ENCODE measurements at places on chromosomes 16 and 17.

DNA sequence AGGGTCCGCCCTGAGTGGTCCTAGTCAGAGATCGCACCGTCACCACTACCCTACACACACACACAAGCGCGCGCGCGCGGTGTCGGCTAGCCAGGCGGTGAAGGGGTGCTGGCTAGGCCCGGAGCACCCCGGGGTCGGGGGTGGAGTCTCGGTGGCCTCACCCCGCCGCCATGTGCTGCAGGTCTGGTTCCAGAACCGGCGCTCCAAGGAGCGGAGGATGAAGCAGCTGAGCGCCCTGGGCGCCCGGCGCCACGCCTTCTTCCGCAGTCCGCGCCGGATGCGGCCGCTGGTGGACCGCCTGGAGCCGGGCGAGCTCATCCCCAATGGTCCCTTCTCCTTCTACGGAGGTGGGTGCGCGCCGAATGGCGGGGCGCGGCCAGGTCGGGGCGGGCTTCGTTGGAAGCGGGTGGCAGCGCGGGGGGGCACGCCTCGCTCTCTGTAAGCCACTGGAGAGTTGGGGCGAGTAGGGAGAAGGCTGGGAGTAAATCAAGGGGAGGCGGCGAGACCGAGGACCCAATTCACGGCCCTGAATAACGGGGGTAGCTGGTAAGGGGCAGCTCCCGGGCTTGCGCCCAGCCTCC is 4.8 kb downstream of the LHX1 start:
- no peak for DNase-seq

- no peak for DNase-seq
These were observed 787 bp downstream of the ZFPM1 start for GRCh38 chr16:88453611-88454522.

GRCh38 chr17:33220036-33220435 is 73.1 kb downstream of the ASIC2 start:
- no peak for DNase-seq

DNA sequence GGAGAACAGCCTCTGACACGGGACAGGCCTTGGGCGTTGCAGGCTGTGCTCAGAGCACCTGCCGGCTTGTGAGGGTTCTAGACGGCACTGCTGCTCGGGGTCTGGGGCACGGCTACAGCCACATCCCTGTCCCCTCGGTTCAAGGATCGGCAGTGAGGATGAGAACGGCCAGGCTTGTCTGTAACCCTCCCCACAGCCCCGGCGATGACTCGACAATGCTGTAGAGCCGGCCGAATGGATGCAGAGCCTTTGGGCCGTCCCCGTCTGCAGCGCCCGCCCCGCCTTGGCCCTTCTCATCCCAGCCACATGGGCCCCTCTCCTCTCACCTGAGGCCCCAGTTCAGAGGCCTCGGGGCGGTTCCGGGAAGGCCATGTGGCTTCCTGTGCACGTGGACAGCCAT is 49.0 kb upstream of the METRNL start:
- no peak for DNase-seq

DNA sequence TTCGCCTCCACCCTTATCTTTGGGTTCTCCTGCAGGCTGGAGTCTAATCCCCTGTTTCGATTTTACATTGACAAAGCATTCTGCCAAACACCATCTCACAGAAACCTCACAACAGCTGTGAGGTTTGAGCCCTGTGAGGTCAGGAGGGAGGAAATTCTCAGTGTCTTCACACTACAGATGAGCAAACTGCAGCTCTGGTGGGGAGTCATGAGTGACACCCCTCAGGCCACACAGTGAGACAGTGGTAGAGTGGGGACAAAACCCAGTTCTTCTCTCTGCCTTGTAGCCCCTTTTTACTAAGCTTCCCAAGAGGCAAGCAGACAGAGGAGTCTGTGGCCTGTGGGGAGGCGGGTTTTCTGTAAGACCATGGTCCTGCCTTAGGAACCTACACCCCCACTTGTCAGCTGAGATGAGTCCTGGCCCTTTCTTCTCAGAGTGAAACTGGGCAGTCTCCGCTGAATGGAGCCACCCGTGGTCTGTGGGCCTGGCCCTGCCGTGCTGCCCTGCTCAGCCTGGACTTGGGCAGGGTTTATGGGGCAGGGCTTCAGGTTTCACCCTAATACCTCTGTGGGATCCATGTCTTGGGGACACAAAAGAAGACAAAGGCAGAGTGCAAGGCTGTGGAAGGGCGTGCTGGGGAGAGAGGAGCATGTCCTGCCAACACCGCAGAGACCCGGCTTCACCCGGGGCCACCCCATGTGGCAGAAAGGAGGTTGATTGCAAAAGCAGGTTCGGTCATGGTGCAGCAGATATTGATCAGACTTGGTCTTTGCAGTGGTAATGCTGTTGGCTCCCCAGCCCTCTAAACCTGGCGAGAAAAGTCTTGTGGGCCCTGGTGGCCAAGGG is 59.0 kb downstream of the ABR start:
- no peak for DNase-seq

DNA sequence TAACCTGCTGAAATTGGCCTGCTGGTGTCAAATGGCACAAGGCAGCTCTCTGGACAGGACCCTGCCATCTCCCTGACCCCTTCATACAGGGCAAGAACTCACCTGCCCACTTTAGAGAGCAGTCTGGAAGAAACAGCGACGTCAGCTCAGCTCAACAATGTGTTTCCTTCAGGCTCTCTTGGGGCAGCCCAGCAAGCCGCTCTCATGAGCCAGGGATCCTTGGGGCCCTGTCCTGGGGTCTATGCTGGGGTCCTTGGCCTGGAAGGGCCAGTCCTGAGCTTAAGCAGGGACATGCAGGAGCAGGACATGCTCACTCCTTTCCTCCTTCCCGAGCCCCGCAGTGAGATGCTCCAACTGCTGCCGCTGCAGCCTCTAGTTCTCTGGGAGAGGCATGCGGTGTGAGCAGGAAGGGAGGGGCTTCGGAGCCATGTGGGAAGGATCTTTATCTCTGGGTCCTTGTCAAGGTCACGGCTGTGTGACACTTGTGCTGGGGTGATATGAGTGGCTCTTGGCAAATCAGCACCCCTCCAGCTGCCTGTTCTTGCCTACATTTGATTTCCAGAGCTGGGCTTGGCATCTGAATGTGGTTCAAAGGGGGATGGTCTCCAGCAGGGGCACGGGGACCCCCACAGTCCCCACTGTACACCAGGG is 3.4 kb downstream of the C1QTNF1 start:
- DNase-seq: no peak

DNA sequence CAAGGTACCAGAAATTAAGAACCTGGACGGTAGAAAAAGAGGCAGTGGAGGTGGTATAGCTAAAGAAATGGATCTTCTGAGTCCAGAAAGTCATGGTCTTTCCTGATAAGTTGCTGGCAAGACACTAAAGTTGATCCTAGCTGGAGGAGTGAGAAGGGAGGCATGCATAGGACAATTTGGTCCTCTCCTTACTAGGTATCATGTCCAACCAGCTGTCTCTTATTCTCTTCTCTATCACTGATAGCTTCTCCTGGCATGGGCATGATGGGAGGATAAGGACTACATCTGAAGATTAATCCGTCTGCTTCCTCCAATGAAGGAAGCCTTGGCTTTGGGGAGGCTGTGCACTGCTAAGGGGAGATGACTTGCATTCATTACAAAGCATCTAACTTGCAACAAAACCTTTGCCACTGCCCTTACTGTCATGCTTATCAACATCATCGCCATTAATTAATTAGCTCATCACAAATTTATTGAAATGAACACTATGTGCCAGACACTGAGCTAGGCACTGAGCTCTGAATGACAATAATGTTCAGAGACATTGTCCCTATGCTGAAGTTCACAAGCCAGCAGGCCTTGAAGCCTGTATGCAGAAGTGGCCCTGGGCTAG is 3.1 kb upstream of the FAM117A start:
- no peak for DNase-seq

DNA sequence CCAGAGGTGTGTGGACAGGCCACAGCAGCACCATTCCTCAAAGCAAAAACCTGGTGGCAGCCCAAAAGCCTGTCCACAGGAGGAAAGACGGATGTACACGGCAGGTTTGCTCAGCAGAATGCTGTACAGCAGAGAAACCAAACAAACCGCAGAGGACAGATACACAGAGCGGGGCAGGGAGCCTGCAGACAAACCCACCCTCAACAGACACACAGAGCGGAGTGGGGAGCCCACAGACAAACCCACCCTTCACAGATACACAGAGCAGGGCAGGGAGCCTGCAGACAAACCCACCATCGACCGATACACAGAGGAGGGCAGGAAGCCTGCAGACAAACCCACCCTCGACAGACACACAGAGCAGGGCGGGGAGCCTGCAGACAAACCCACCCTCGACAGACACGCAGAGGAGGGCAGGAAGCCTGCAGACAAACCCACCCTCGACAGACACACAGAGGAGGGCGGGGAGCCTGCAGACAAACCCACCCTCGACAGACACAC is 53.0 kb upstream of the METRNL start:
- no peak for DNase-seq

GRCh38 chr17:45440161-45440778 is 7.6 kb upstream of the ARHGAP27 start:
- DNase-seq: peak; percentile 62

GRCh38 chr17:55783684-55784245 is 32.9 kb downstream of the PCTP start:
- DNase-seq: no peak

DNA sequence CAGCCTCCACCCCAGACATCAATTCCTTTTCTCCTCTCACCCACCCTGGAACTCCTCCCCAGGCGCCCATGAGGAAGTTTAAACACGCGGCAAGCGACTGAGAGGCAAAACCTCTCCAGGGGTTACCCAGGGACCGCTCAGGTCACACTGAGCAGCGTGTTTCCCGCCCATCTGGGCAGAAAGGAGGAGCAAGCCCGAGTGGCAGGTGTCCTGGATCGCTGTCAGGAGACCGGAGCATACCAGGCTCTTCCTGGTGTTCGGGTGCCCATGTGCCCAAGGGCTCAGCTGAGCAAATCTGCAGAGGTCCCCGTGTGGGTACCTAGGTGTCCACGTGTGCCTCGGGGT is 491 bp downstream of the SLC25A19 start:
- peak; percentile 66 for DNase-seq

DNA sequence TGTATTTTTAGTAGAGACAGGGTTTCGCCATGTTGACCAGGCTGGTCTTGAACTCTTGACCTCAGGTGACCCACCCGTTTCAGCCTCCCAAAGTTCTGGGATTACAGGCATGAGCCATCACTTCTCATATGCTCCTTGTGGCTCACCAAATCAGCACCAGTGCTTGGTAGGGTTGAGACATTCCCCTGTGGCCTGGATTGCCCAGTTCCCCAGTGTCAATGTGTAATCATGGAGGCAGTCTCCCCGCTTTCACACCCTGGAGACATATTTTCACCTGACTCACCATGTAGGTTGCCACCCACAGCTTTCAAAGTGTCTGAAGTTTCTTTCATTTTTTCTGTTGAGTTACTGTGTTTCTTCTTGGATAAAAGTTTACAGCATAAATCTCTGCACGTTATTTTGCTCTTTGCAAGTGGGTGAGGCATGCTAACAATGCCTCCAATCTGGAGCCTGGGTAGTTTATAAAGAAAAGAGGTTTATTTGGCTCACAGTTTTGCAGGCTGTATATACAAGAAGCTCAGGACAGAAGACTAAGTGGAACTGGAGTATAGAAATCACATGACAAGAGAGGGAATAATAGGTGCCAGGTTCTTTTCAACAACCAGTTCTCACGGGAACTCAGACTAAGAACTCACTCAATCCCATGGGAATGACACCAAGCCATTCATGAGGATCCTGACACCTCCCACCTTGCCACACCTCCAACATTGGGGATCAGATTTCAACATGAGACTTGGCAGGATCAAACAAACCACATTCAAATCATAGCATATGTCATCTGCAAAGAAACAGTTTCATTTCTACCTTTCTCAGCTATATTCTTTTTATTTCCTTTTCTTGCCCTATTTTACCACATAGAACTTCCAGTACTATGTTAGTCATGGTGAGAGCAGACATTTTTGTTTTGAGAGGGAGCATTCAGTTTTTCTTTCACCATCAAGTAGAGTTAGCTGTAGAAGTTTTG is 113.2 kb downstream of the PHKB start:
- DNase-seq: peak; percentile 56

DNA sequence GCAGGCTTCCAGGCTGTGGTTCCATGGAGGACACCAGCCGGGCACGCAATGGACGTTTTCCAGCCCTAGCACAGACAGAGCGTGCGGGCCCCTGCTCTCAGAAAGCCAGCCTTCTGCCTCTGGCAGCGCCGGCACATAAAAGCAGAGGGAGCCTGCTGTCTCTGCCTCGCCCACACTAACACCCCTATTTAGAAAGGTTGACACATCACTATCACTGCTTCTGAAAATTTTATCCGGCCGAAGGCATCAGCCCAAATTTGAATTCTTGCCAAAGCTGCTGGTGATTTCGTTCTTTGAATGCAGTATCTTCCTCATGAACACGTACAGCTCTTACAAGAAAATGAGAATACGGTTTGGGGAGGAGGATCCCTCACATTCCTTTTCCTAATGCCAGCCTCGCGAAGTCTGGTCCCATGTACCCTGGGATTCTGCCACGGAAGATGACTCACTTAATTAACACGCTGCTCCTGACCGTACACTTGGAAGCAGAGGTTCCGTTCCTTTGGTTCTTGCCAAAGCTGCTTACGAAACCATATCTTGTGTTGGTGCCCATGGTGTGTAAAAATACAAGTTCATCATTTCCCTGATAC is 1.3 kb upstream of the RAB11FIP3 start:
- no peak for DNase-seq

DNA sequence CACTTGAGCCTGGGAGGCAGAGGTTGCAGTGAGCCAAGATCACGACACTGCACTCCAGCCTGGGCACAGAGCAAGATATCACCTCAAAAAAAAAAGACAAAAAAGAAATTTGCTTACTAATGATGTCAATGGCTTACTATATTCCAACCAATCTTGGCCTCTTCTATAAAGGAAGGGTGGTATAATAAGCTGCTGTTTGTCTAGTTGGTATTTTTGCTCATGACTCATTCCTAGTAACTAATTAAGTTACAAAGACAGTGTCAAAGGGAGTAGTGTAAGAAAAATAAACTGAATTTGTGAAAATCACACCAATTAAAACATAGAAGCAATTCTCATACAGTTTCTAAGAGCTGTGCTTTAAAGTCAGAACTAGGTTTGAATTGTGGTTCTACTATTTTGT is 82.5 kb downstream of the NLK start:
- DNase-seq: no peak

- peak; percentile 10 for DNase-seq
These were observed 261.8 kb upstream of the PSMD7 start for GRCh38 chr16:74034862-74035261.

- no peak for DNase-seq
These were observed 61.9 kb upstream of the DHX40 start for GRCh38 chr17:59503500-59503899.

- DNase-seq: no peak
These were observed 3.3 kb downstream of the NR1D1 start for GRCh38 chr17:40097087-40097486.

GRCh38 chr17:41689497-41690299 is 1.0 kb downstream of the EIF1 start:
- DNase-seq: peak; percentile 50
